ENCODE measurements at places on chromosomes 5 and 9. TPM values are rescaled to one million over a fixed set of nuclear protein-coding genes. Genes with fewer than 3 reads are reported as not detected.

FAM240B gene
- not detected for total RNA-seq

SCGB3A2 gene
- not detected for total RNA-seq

PARP8 gene
- total RNA-seq = 5.5 TPM

KIF4B gene
- total RNA-seq = not detected

- DNase-seq = peak; percentile 44
Measured at GRCh38 chr5:10590226-10590999, 26.5 kb downstream of the ANKRD33B start.

DNA sequence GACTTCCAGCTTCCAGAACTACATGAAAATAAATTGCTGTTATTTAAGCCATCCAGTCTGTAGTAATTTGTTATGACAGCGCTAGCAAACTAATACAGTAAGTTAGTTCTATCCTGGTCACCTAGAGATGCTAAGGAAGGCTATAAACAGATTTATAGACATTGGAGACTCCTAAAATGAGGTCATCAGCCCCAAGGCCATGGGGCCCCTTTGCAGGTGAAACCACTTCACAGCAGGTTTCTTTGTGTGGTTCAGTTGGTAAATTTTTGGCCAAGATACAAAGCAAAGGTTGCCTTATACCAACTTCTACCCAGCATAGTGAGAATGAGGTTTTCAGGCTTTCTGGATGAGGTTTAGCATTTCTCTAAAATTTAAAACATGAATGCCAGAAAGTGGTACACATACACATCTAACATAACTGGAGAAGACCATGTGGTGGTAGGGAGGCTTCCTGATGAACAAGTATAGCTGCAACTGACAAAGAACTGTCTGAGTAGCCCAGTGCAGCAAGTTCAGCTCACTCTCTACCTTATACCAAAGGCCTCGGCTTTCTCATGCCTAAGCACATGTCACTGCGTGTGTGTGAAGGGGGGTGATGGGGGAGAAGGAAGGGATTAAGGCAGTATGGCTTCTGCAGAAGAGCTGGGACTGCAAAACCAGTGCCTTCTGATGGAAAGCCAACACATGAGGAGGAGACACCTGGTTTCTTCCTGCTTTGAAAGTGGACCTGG, 264.6 kb upstream of the TAS2R1 start:
- no peak for DNase-seq

- DNase-seq = no peak
Measured at GRCh38 chr9:108559432-108559831, 296.4 kb downstream of the ACTL7B start.

GRCh38 chr9:137234758-137235423, 4.2 kb downstream of the SLC34A3 start:
- no peak for DNase-seq

- no peak for DNase-seq
Measured at GRCh38 chr5:157827423-157827822, 31.5 kb downstream of the CLINT1 start.

DNA sequence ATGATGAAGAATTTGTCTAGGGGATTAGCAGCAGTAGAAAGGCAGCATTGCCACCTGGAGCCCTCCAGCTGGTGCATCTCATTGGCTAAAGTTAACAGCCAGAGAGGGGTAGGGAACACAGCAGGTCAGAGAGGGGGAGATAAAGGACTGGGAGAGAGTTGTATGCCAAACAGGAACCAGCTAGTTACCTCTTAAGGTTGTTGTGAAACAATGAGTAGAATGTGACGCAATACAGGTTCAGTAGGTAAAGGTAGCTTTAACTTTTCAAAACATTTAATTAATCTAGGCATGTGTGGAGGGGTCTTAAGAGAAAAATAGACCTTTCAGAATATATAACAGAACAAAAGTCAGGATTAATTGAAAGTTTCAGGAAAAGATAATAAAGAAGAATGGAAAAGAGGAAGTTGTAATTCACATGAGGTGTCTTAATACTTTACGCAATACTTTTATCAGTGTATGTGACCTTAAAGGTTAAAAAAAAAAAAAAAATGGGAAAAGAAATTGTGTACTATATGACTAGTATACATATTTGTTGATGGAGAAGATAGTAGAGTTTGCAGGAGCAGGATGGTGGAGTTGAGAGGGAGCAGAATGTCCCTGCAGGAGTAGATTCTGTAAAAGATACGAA, 14.3 kb downstream of the FBXO38 start:
- no peak for DNase-seq

- DNase-seq = no peak
Measured at GRCh38 chr5:17056141-17056631, 120.1 kb upstream of the MYO10 start.

- no peak for DNase-seq
Measured at GRCh38 chr5:72242796-72243475, 77.1 kb downstream of the MRPS27 start.

- DNase-seq = no peak
Measured at GRCh38 chr9:134088063-134088725, 20.4 kb upstream of the BRD3 start.

DNA sequence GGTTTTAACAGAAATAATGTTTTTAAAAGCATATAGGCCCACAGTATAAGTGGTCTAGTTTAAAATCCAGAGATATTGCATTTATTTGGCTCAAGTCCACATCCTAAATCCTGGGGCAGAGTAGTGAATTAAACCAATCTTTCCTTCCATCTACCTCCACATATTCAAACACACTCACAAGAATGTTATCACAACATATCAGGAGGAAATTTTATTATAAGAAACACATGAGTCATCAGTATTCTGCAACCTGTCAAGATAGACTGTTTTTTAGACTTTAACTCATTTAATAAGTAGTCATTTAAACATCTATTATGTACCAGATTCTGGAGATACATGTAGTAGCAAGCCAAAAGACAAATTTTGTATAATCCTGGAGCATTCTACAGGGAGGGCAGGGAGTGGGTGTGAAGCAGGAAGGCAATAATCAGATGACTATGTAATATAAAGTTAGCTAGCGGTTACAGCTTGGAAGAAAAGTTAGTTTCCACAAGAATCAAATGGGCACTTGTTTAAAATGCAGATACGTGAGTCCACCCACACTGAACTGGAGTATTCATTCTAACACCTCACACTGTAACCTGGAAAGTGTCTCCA, 187.3 kb upstream of the PIK3R1 start:
- no peak for DNase-seq

Measured in heart left ventricle (tissue), 16 donors.